Stimulated activated CD4-positive, alpha-beta T cell treated with anti-CD3 and anti-CD28 coated beads, Interleukin-12 subunit alpha, Interleukin-12 subunit beta, amount 100 ng/mL, for 24 hours (primary cell): ENCODE measurements at places on chromosomes 2 and 18.

GRCh38 chr2:119349289-119349688 lies 17.3 kb downstream of the C2orf76 start:
- no peak for DNase-seq

GRCh38 chr2:4653991-4654390 lies 950.6 kb downstream of the DCDC2C start:
- DNase-seq: no peak

DNA sequence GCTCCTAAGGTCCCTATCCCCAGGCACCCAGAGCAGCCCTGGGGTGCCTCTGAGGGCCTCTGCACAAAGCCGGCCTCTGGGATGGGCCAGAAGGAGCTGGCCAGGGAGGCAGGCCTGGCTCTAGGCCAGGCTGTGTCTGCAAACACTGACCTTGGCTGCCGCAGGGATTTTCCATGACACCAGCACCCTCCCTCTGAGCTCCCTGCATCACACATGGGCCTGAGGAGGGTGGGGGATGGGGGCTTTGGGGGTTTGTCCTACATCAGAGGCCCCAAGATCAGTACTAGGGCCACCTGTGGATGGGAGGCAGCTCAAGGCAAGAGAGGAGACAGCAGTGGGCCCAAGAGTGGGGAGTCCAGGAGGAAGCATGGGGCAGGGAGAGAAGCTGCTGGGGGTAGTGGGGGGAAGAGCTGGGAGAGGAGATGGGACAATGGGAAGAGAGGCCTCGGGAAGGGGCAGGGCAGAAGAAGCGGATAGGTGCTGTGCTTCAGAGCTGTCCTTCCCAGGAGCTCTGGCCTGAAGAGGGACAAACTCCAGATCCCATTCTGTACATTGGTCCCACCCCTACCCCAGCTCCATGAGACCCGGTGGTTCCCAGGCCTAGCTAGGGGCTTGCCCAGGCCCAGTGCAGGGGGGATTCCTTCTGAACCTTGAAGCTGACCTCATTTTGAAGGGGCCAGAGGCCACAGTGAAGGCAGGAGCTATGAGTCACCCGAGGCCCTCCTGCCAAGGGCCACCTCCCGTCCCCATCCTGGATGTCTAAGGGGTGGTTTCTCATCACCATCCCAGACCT lies 28.0 kb downstream of the KCNK3 start:
- no peak for DNase-seq

DNA sequence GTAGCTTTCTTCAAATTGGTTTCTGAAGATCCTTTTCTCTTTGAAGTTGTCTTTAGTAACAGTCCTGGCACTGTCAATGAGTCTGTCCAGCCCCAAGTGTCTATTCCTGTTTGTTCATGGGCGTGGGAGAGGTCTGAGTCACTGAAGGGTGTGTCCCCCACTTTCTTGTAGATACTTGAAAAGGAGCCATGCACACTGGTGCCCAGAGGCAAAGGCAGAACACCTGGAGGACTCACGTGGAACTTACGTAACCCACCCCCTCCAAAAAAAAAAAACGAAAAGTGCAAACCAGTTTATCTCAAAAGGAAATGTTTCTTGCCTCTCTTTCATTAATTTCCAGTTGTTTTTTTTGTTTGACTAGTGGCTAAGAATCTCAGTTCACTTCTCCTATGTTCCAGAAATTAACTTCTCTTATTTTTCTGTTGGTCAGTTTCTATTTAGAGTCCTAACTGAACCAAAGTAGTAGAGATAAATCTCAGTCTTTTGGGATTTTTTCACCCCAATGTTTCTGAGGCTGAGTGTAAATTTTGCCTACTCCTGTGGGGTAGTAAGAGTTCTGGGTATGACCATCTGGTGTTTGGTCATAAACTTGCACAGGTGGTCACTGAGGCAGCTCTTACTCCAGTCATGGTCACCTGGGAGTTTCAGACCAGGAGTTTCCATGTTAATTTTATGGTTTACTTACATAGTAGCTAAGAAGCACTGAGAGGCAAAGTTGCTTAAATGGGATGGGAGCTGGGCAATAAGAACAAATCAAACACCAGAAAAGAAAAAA lies 54.9 kb downstream of the DSC3 start:
- DNase-seq: no peak

DNA sequence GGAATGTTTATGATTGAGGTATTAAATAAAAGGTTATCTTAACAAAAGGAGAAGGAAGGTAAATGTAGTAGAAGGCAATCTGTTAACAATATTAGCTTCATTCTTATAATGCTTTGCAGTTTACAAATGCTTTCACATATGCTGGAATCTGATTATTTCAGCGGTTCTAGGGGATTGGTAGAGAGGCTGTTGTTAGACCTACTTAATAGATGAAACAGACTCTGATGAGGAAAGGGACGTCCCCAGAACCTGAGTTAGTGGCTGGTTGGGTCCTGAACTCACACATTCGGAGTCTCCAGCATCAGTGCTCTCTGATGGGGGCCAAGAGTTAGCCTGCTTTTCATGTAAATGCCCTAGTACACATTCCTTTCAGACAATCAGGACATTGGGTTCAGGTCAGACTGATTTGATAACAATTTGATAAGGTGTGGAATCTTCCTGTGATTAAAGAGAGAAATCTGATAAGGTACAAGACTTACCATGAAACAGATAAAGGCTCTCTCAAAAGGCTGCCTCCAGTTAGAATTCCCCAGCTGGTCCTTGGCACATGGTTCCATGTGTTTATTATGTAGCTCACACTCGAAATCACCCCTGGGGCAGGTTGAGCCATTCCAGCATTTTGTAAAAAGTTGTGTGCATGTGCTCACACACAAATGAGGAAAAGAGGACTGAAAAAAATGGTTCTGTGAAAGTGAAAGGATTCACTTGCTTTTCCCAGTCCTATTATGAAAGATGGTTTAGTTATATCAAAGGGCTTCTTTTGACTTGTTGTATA lies 103.1 kb downstream of the GPD2 start:
- DNase-seq: no peak
